ENCODE measurements at places on chromosomes 7 and 10.

DNA sequence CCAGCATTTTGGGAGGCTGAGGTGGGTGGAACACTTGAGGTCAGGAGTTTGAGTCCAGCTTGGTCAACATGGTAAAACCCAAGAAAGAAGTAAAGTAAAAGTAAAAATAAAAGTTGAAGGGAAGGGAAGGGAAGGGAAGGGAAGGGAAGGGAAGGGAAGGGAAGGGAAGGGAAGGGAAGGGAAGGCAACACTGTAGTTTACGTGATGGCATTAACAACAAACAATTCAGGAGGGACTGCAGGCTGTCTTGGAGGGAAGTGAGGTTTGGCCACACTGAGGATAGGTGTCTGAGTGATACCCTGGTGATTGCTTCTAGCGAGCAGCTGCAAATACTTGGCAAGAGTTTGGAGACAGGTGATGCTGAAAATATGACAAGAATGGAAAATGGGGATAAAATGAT lies 298.0 kb downstream of the CALN1 start:
- DNase-seq = no peak

GRCh38 chr10:51313773-51314478 lies 239.6 kb downstream of the PRKG1 start:
- no peak for DNase-seq

- DNase-seq = no peak
Measured at GRCh38 chr10:113015201-113015600, 65.2 kb downstream of the TCF7L2 start.

DNA sequence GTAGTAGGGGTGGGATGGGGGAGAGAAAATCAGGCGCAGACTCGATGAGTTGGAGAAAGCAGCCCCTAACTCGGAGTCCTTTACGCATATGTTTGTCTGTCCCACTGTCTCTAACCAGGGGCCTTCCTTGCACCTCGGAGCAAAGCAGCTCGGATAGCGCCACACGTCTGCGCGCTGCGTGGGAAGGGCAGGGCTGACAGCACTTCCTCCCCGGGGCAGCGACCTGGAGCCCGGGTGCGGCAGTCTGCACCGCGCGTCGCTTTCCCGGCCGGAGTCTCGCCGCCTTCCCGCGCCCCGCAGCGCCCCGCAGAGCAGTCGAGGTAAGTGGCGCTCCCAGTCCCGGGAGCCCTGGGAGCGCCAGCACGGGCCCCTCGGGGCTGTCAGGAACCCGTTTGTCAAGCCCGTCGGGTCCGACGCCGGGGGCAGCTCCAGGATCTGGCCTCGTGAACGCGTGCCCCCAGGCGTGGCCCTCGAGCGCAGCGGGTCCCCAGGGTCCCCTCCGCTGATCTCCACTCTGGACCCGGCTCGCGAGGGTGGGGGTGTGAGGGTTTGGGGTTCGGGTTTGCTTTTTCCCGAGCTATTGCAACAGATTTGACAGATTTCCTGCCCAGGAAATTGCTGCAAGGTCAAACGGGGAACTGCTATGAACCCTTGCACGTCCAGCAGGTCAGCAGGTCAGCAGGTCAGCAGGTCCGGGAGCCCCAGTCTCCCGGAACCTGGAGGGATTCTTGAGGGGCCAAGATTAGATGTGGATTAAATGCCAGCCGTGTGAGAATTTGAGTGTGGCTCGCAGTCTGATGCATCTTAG lies 597 bp downstream of the APBB1IP start:
- peak; percentile 69 for DNase-seq

GRCh38 chr10:114184276-114184675 lies 5.1 kb downstream of the TDRD1 start:
- peak; percentile 26 for DNase-seq
